HFFc6 (cell line): ENCODE measurements at places on chromosomes 11 and 22. TPM values are rescaled to one million over a fixed set of nuclear protein-coding genes. Genes with fewer than 3 reads are reported as not detected.

The PLXNB2 gene
- total RNA-seq: 280 to 351 TPM (median 284 TPM) in 3 replicates

The SPI1 gene
- total RNA-seq: not detected in 3 replicates

The CALCB gene
- total RNA-seq: not detected in 3 replicates

The HSD17B12 gene
- total RNA-seq: 110 to 136 TPM (median 127 TPM) in 3 replicates

The PATE2 gene
- total RNA-seq: not detected in 3 replicates

The OR6T1 gene
- total RNA-seq: not detected in 3 replicates

- no peak for DNase-seq
These were observed 6.6 kb upstream of the CDC42BPG start for GRCh38 chr11:64850979-64851567.

GRCh38 chr11:61732705-61733104 is 19.7 kb upstream of the MYRF start:
- peak; percentile 60 for DNase-seq

DNA sequence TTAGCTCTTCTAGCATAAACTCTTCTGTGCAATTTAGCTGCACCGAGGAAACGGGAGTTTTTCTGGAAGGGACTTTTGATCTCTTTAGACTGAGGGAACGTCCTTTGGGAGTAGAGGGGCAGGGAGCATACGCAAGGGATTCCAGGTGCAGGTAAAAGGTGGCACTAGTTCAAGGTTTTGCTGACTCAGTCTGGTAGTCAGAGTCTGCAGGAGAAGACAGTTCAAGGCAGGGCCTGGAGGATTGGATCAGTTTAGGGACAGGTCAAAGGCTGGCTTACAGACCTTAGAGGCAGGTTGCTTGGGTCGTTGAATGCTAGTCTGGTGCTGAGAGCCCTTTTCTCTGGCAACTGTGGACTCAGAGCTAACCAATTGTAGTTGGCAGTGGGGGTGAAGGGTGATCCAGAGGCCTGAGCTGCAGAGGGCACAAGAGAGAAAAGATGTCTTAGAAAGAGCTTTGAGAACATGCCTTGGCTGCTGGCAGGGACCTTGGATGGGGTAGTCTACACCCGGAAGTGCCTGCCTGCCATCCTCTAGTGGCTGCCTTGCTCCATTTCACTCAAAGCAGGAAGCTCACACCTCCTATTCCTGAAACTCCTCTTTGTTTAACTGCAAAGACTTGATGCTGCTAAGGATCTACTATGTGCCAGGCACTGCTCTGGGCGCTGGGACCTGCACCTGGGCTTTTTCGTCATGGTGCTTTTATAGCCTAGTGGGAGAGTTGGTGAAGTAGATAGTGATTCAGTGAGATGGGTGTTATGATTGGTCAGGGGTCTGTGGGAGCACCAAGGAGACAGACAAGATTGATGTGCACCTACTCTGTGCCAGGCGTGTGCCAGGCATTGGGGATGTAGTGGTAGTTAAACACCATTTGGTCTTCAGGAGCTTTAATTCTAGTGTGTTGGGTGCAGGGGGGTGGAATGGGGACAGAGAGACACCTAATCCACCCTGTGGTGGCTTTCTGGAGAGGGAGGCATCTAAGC is 17.1 kb downstream of the MIAT start:
- DNase-seq: no peak

GRCh38 chr11:115963156-115963555 is 458.9 kb upstream of the CADM1 start:
- no peak for DNase-seq

- no peak for DNase-seq
These were observed 105.5 kb upstream of the PARVA start for GRCh38 chr11:12271826-12272366.

DNA sequence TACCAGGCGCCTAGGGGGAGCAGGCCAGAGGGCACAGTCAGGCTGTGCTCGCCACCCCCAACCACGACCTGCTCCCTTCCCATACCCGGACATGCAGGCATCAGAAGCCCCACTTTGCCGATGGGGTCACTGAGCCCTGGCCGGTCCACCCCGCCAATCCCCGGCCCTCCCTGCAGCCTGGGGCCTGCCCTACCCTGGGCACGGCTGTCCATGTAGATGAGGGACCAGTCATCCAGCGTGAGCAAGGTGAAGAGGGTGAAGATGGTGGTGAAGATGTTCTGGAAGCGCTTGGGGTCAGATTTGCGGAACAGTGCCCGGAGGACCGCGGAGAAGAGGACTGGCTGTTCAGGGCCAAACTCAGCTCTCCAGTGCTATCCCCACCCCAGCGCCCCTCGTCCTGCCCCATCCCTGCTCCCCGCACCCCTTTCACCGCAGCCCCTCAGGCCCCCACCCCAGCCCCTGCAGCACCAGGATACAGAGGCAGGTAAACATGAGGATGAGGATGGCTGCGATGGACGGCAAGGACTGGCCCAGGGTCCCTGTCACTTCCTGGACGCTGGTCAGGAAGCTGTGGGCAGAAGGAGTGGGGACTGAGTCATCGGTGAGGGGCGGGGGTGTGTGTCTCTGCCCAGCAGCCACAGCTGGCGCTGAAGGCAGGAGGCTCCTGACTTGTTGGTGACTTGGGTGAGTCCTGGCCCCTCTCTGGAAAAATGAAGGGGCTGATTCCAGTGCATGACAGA is 5.5 kb downstream of the CATSPER1 start:
- peak; percentile 79 for DNase-seq

DNA sequence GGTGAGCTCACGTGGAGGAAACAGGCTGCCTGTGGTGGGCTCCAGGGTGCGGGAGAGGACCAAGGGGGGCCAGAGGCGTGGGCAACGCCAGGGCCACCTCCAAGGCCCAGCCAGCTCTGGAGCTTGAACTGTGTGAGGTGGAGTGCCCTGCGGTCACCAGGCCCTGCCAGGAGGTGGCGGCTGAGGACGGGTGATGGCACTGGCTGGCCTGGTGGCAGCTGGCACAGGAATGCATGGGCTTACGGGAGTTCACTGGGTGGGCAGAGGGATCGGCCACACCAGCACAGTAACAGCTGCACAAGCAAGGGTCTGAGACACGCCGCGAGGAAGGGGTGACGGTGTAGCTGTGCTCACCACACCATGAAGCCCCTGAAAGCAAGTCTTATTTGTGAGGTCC is 15.8 kb downstream of the TOLLIP start:
- DNase-seq: no peak

GRCh38 chr11:13776134-13776815 is 107.8 kb downstream of the FAR1 start:
- no peak for DNase-seq

GRCh38 chr22:40036591-40037225 is 42.0 kb downstream of the FAM83F start:
- peak; percentile 61 for DNase-seq

DNA sequence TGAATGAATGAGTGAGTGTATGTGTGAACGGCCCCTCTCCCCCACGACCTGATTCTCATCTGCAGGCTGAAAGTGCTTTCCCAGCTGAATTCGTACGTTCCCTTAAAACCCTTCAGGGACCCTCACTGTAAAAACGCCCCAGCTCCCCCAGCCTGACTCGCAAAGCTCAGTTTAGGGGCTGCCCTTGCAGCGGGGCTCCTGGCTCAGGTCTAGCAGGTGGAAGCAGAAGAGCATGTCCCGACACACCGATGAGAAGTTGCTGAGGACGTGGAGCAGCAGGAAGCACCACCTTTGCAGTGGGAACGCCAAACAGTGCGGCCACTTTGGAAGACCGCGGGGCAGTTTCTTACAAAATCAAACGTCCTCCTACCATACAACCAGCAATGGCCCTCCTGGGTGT is 3.6 kb upstream of the MRPL23 start:
- no peak for DNase-seq
